Epithelial cell of proximal tubule (primary cell): ENCODE measurements at places on chromosomes 1 and 21. TPM values are rescaled to one million over a fixed set of nuclear protein-coding genes. Genes with fewer than 3 reads are reported as not detected.

- DNase-seq: no peak
Measured at GRCh38 chr21:37642493-37642892, 273.8 kb downstream of the KCNJ6 start.

GRCh38 chr1:107250169-107250568, 109.3 kb downstream of the NTNG1 start:
- no peak for DNase-seq

DMBX1 gene
- not detected in 2 replicates for total RNA-seq

GRCh38 chr1:205210756-205211168, 740 bp downstream of the DSTYK start:
- no peak for DNase-seq

DNA sequence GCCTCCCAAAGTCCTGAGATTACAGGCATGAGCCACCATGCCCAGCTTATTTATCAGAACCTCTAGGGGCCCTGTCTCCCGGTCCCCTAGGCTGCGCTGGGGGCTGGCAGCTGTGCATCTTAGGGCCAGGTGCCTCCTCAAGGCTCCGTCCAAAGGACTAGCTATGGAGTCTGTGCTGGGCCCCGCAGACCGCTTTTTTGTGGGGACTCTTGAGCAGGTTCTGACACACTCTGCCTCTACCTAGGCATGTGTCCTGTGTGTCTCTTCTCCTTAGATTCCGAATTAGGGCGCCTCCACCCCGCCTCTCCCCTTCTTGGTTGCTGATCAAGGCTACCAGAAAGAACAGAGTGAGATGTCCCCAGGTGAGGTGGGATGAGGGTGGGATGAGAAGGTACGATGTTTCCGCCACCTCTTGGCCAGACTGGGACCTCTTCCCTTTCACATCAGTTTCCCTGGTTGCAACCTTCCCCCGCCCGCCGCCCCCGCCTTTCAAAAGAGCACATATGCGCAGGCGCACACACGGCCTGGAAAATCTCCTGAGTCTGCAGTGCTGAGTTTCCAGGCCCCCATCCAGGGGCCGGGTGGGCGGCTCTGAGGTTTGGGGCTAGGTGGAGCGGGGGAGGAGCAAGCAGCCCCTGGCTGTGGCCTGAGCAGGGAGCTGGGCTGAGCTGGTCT, 5.0 kb upstream of the PTPN7 start:
- DNase-seq: no peak

LCE3D gene
- total RNA-seq: not detected in 2 replicates

GRCh38 chr1:156140879-156141707, 12.3 kb upstream of the SEMA4A start:
- DNase-seq: no peak

DNA sequence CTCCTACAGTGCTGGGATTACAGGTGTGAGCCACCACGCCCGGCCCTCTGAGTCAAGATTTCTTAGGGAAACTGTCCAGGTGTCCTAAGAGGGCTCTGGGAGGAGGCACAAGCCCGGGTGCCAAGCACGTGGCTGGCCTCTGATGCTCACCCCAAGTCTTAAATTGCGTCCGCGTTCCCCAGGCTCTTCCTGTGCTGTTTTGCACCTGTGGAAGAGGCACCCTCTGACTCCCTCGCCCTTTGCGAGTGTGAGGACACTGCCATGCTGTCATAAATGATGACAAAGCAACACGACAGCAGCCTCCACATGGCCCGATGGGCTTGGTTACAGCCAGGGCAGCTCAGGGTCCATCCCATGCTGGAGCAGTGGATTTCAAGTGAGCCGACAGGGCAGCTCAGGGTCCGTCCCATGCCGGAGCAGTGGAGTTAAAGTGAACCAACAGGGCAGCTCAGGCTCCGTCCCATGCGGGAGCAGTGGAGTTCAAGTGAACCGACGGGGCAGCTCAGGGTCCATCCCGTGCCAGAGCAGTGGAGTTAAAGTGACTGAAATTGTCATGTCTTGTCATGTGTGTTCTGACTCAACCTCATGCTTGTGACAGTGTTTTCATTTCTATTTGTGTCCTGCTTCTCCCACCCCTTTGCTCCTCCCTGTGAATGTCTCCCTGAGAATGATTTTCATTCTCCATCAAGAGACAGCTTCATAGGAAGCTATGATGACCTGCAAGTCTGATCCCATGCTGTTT, 33.9 kb downstream of the PCNT start:
- no peak for DNase-seq

- peak; percentile 23 for DNase-seq
Measured at GRCh38 chr21:32569261-32570230, 15.8 kb downstream of the TCP10L start.

DNA sequence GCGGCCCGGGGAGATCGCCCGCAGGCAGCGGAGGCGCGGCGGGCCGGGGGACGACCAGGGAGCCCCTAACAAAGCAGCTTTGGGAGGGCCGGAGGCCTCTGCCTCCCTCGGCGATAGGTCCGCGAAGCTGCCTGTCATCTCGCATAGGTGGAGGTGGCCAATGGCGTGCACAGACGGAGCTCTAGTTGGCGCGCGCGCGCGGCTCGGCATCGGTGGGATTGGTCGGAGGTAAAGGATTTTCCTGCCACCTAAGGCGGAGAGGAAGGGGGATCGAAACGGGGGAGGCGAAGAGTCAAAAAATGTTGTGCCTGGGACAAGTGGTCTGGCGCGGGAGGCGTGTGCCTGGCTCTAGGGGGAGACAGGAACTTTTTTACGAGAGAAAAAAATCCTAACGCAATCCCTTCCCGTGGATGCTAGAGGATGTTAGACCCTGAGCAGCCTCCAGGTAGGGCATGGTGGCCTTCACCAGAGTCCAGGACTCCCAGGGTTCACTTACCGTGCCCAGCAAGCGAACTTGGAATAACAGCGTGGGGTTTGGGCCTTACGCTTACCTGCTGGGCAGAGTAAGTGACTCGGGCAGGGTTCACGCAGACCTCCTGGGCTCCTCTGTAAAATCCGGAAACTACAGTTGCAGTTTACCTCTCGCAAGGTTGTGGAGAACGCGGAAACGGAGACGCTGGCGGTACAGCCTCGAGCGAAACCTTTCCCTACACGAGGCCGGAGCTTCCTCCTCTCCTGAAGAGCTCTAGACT, 99.9 kb upstream of the SOD1 start:
- DNase-seq: peak; percentile 48

- no peak for DNase-seq
Measured at GRCh38 chr21:32842146-32842545, 70.6 kb upstream of the PAXBP1 start.

DNA sequence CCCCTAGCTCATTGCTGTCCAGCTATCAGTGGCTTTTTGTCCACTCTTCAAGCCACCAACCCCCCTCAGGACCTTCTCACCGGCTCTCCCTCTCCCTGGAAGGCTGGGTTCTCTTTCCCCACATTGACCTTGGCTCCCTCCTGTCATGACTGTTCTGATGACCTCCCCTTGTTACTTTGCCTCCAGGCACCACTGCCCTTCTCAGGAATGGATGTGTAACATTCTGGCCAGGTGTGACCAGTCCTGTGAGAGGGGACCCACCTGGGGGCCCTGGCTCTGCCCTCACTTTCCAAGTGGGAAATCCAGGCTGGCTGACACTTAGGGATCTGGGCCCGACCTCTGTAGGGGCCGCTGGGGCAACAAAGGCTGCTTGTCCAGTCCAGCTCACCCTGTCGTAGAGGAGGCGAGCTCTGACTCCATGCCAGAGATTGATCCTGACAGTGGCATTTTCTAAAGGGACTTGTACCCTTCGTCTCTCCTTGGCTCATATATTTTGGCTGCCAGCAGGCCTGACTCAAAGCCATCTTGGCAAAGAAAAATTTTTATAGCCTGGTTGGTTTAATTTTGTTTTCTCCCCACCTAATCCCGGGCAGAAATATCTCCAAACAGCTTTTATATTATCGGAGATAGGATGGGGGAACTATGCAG, 37.9 kb upstream of the USP24 start:
- no peak for DNase-seq

- no peak for DNase-seq
Measured at GRCh38 chr1:192763243-192763642, 45.6 kb upstream of the RGS2 start.

AMY2A gene
- total RNA-seq: not detected in 2 replicates

EVA1B gene
- total RNA-seq: 179 and 259 TPM in 2 replicates

- no peak for DNase-seq
Measured at GRCh38 chr1:154845174-154845573, 24.9 kb downstream of the KCNN3 start.

GRCh38 chr1:167911413-167911812, 2.5 kb downstream of the ADCY10 start:
- no peak for DNase-seq

GRCh38 chr1:192907545-192908243, 98.9 kb downstream of the RGS2 start:
- DNase-seq: peak; percentile 46

DNA sequence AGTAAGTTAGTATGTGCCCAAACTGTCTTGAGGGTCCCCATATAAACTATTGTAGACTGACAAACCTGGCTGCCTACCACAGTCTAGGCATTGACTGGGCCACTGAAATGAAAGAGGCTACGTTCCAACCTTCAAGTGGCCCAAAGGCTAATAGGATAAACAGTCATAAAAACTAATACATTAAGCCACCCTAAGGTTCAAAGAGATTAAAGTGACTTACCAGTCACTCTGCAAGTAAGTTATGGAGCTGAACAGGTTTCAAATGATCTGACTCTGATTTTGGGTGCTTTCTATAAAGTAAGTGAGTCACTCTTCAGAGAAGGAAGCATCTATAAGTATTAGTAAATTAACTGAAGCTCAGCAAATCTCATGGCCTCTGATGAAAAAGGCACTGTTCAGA, 38.0 kb downstream of the PLPP3 start:
- DNase-seq: no peak

NR1I3 gene
- total RNA-seq: not detected in 2 replicates

DNA sequence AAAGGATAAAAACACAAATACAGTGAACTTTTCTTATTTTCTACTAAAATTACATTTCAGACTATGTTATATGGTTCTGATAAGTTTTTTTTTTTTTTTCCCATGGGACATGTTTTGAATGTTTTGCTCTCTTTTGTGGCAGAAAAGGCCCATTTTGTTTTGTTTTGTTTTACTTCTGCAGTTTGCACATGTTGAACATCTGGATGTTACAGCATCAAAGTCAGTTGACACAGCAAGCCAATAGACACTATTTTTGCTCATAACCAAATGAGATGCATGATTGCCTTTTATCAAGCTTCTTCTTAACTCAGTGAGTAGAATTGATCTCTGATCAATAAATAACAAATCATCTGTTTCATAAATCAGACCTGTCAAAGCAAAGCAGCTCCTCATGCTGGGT, 904.2 kb downstream of the ADGRL2 start:
- DNase-seq: no peak

CFAP141 gene
- total RNA-seq: not detected in 2 replicates

- no peak for DNase-seq
Measured at GRCh38 chr1:167645140-167645541, 15.1 kb downstream of the RCSD1 start.

RUNX3 gene
- not detected in 2 replicates for total RNA-seq

DNA sequence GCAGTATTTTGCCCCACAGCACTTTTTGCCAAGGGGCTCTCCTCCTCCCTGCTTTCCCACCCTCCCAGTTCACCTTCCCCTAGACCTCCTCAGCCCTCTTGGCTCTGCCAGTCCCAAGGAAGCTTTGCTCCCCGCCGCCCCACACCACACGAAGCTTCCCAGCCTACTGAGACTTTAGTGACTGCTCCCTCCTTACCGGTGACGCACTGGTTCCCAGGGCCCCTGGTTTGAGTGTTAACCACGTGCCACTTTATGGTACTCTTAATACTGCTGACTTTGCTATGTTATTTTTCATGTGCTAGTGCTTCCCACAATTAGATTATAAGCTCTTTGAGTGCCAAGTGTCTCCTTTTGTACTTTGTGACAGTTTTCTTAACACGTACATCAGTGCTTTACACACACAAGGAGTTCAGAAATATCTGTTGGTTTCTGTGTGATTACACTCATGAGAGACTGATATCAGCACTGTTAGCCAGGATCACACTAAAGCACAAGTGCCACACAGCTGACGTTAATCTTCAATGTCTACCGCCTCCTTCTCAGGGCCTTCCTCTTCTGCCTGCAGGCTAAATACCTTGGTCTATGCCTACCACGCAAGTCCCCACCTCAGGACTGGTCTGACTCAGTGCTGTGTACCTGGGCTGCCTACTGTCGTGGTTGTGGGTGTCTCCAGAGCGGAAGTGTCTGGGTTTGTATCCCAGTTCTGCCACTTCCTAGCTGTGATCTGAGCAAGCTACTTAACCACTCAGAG, 61.0 kb downstream of the DNTTIP2 start:
- no peak for DNase-seq

GPX7 gene
- 35.1 and 39.8 TPM in 2 replicates for total RNA-seq

SFN gene
- 213 and 239 TPM in 2 replicates for total RNA-seq

COL6A1 gene
- 76.9 and 135 TPM in 2 replicates for total RNA-seq

GRCh38 chr21:38965910-38966504, 160.3 kb downstream of the ETS2 start:
- no peak for DNase-seq

- DNase-seq: no peak
Measured at GRCh38 chr1:99579691-99580172, 66.2 kb upstream of the PALMD start.

DNA sequence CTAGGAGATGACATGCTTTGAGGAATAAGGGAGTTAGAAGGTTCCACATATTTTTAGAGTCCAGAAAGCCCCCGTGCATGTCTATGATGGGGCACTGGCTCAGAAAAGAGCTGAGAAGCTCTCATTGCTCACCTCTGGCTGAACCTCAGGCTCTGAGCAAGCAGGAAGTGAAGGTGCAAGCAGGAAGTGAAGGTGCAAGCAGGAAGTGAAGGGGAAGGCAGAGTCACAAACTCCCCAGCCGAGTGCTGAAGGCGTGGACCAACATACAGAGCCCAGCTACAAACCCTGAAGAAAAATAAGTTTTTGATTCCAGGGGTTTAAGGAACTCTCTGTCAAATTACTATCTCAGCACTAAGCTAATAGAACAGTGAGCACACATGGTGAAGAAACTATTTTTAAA, 7.0 kb downstream of the KRTAP10-8 start:
- no peak for DNase-seq

DNA sequence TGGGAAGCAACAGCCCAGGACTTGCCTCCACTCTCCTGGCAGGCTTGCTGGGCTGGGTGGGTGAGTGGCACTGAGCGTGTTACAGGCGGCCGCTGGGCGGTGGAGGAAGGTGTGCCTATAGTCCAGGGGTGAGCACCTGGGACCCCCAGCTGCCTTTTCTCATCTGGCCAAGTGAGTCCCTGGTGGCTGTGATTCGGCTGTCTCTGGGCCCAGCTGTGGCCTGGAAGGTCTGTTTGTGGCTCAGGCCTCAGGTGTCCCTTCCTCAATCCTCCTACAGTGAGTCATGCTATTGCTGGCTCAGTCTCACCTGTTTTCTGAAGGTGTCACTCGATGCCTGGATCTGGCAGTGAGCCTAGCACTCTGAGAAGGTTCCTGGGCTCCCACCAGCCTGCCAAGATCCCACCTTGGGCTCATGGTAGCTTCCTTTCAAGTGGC, 564.2 kb downstream of the PTPRU start:
- no peak for DNase-seq

- DNase-seq: no peak
Measured at GRCh38 chr1:116732726-116733125, 21.5 kb upstream of the CD2 start.

- DNase-seq: peak; percentile 97
Measured at GRCh38 chr1:8097077-8097799, 71.1 kb upstream of the ERRFI1 start.

GRCh38 chr1:77303387-77303786, 21.6 kb downstream of the AK5 start:
- DNase-seq: no peak
